Bone marrow (tissue), 2 donors: ENCODE measurements at places on chromosomes 6 and 20.

DNA sequence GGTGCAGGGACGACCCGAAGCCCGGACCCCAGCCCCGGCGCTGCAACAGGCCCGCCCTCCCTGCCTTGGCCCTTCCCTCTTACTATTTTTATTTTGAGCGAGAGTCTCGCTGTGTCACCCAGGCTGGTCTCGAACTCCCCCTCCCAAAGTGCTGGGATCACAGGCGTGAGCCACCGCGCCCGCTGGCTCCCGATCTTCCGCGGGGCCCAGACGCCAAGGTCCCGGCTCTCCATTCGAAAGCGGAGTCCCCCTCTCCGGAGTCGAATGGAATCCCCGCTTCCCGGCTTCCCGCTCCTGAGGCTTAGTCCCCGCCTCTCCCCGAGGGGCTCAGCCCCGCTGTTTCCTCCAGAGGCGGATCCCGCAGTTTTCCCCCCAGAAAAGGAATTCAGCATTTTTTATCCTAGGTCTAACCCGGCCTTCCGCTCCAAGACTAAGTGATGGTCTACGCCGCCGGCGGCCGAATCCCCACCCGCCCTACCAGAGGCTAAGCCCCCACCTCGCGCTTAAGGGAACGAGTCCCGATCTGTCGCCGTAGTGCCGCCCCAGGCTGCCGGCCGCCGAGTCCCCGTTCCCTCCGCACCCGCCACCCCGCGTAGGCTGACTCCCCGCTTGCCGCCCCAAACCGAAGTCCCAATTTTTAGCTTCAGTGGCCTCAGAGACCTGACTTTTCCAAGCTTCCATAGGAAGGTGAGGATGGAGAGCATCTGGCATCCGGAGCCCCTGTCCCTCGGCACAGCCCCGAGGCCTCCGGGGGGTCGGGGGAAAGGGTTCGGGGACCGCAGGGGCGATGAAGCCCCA lies 11.5 kb upstream of the TMC2 start:
- peak; percentile 44 for DNase-seq

DNA sequence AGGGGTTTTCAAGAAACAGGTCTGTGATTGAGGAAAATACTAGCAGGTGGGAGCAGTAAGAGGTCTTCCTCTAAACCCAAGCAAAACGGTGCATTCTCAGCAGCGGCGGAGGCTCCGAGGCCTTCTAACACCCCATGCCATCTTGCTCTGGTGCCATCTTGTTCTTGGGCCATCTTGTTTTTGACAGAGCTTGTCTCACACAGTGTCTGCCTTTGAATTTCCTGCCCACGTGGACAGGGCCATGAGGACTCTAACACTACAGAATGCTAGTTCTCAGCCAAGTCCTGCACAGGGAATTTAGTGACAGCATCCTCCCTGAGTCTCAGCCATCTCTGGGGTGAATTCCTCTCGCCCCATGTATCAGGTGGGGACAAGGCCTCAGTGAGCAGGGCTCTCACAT lies 76.4 kb downstream of the PSMG4 start:
- DNase-seq: no peak

DNA sequence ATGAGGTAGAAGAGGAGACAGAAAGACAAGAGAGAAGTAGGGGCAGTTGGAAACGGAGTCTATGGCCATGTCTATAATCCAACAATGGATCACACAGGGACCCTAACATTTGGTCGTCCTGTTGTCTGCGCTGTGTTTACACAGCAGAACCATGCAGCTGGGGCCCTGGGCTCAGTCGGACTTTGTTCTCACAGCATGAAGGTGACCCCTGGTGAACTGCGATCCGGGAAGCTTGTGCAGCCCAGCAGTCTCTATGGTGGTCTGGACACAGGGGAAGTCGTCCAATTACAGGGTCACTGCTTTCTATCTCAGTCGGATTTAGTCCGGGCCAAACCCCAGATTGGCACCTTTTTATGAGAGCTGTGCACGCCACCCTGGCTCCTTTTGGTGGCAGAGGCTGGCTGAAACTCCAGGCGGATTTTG lies 153.6 kb downstream of the FOXA2 start:
- DNase-seq: no peak

DNA sequence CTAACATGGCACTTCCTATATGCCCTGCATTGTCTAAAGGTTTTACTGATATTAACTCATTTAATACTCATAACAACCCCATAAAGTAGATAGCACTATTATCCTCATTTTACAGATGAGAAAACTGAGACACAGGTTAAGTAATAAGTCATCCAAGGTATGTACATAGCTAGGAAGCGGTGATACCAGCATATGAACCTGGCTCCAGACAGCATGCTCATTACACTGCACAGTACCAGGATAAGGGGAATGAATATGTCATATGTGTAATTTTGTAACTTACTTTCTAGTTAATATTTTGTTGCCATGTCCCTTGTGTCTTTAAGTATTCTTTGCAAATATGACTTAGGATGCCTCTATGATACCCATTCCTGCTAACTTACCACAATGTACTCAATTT lies 53.2 kb upstream of the PBOV1 start:
- DNase-seq: no peak

GRCh38 chr20:41655962-41656618 lies 37.9 kb upstream of the CHD6 start:
- DNase-seq: no peak

DNA sequence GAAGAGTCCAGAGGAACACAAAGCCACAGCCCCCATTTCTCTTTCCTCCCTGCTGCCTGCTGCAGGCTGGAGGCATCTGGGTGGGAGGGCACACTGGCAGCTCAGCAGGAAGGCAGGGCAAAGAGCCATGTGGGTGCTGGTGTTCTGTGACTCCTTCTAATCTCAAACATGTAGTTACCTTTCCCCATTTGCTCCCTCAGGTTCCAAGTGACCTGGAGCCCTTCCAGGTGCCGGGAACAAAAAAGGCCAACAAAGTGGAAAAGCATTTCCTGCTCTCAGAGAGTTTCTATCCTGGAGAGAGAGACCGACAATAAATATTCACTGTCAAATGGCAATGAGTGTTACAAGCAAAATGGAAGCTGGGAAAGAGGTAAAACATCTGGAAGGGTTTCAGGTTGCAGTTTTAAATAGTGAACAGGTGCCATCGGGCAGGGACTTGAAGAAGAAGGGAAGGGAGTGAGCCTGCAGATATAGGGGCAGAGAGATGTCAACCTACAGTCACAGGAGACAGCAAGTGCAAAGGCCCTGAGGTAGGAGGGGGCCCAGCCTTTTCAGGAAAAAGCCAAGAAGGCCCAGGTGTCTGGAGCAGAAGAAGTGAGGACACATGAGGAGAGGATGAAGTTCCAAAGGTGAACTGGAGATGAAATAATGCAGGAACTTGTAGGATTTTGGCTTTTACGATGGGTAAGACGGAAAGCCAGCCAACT lies 43.6 kb upstream of the IYD start:
- no peak for DNase-seq

DNA sequence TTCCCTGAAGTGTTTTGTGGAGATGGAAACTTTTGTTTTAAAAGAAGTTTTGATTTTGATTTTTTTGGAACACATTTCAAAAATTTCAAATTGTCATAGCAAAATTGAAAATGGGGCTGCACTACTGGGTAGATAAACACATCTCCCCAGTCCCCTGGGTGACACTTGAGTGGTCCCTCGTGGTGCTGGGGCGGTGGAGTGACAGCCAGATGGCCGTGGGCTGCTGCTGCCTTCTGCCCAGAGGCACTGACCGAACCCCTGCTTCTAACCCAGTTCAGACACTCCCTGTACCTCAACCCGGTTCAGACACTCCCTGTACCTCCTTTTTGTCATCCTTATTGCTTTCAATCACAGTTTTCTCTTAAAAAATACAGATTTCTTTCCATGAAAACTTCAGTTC lies 69.9 kb upstream of the SYNJ2 start:
- no peak for DNase-seq

- no peak for DNase-seq
These were observed 129.4 kb downstream of the IBTK start for GRCh38 chr6:82118150-82118562.

- DNase-seq: no peak
These were observed 12.6 kb downstream of the SYNJ2 start for GRCh38 chr6:157994125-157994795.

GRCh38 chr20:14830899-14831298 lies 493.5 kb upstream of the FLRT3 start:
- no peak for DNase-seq

DNA sequence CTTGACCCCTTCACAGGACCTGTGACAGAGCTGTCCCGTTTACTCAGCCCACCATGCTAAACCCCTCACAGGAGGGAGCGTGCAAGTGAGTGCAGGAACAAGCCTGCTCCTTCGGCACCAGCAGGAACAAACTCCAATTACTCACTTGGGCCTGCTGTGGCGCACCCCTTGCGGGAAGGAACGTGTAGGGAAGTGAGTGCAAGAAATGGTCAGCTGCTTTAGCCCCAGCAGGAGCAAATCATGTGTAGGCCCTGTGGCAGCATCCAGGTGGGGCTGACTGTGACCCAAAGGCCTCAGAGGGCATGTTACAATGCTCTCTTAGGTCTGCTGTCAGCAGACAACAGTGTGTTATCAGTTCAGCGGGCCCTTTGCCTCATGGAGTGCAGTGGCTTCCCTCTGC lies 574.4 kb downstream of the PRKN start:
- no peak for DNase-seq

- no peak for DNase-seq
These were observed 159.0 kb downstream of the TRMT11 start for GRCh38 chr6:126145351-126145750.
